ENCODE measurements at places on chromosomes 13 and 19.

DNA sequence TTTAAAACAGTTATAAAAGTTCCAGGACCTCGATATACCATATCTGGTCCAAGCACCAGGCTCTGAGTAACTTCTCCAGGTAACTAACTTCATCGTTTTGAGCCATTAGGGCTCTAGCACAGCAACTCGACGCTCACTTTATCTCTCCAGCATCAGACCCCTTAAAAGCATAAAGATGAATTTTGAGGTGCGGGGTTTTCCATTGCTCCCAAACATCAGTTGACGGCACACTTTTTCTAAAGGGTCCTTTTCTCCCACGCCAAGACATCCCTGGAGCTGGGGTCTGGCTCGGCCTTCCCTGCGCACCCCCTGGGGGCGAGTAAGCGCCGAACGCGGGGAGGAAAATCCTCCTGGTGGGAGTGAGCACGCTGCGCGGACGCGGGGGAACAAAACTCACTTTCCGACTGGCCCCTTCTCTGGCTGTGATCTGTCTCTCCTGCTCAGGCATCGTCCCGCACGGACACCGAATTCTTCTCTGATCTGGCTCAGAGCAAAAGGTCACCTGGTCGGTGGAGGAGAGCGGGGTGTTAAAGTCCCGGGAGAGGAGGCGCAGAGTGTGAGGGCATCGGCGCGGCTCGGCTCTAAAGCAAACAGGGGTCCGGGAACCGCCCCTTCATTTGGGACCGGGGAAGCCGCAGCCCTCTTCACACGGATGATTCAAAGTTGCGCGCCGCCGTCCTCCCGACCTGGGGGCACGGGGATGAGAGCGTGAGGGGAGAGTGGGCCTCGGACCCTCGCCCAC lies at the start of gene ATP7B:
Gene ATP7B, minus strand, starts transcription at position 561 of the 742 bp plus-strand sequence. Its CDS starts 113 bp downstream, at position 448.
- DNase-seq: no peak

- no peak for DNase-seq
These were observed 9.9 kb upstream of the POP4 start for GRCh38 chr19:29596080-29596727.

GRCh38 chr13:32978278-32978677 lies 37.9 kb upstream of the KL start:
- no peak for DNase-seq

GRCh38 chr13:39451301-39451700 lies 151.7 kb downstream of the LHFPL6 start:
- DNase-seq: peak; percentile 52

DNA sequence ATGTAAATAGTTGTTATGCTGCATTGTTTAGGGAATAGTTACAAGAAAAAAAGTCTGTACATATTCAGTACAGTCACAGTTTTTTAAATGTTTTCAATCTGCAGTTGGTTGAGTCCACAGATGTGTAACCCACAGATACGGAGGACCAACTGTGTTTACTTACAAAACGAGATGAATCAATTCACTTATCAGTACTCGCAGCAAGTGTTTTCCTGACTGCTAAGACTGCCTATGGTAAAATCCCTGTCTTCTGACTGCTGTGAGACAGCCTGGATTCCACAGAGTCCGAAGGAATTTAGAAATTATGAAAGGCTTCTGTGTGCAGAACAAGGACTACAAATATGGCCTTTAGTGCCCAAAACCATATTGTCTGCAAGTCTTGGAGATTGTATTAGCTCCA lies 45.7 kb upstream of the C1QTNF9 start:
- peak; percentile 40 for DNase-seq
